NCI-H2081 treated with DMSO at 0.1 percent for 48 hours (cell line): ENCODE measurements at places on chromosomes 6 and 20.

- DNase-seq: no peak
These were observed 125.9 kb upstream of the MLIP start for GRCh38 chr6:53985366-53985765.

- no peak for DNase-seq
These were observed 23.7 kb upstream of the TRPC4AP start for GRCh38 chr20:35116258-35116657.

DNA sequence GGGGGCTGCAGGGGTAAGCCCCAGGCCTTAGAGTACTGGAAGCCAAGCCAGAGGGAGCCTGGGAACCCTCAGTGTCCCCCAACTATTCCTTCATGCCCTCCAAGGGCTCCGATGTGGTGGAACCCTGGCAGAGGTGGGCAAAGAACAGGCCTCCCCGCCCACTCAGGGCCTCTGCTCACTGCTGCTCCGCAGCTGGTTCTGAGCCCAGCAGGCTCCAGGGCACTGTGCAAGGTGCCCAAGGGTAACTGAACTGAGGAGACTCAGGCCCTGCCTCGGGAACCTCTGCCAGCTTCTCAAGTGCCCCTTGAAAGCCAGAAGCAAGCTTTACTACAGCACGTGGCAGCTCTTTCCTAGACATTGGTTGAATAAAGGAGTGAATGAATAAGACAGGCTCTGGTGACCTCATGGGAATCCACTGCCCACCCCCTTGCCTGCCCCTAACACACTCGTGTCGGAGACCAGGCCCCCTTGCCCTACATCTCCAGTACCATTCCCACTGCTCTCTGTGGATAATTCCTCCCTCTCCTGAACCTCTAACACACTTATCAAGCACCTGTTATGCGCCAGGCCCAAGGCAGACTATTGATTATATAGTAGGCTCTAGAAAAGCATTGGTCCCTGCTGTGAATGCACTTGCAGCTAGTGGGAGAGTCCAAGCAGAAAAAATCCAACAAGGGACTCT lies 55.0 kb downstream of the TOX2 start:
- DNase-seq: no peak

GRCh38 chr6:110295451-110296165 lies 62.5 kb downstream of the METTL24 start:
- no peak for DNase-seq

DNA sequence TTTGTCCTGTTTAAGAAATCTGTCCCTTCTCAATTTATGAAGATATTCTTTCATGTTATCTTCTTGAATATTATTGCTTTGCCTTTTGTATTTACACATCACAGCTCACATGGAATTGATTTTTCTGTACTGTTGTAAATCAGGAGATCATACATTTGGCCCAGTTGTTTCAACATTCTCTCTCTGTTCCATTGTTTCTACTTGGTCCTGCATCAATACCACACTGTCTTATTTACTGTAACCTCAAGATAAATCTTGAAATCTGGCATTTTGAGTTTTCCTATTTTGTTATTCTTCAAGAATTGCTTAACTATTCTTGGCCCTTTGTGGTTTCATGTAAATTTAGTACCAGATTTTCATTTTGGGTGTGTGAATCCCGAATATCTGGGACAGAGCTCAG lies 121.7 kb upstream of the CCN2 start:
- DNase-seq: no peak

DNA sequence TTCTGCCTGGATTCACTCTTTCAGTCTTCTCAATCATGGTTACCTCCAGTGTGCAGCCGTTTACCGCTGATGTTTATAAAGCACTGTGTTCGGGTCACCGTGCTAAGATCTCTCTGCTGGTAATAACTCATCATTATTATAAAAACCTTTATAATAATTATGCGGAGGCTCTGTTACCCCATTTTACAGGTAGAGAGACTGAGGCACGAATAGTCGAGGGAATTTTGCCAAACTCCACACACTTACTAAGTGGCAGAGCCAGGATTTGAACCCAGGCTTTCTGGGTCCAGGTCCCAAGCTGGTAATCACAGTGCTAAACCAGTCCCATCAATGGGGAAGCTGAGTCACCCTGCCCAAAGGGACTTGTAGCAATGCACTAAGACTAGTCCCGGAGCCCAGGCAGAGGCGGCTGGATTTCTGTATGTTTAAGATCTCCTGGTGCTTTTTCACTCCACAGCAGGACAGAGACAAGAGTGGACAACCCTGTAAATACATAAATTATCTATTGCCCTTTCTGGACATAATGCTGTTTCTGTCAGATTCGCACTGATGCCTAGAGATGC lies 48.1 kb downstream of the SYNJ2 start:
- no peak for DNase-seq

DNA sequence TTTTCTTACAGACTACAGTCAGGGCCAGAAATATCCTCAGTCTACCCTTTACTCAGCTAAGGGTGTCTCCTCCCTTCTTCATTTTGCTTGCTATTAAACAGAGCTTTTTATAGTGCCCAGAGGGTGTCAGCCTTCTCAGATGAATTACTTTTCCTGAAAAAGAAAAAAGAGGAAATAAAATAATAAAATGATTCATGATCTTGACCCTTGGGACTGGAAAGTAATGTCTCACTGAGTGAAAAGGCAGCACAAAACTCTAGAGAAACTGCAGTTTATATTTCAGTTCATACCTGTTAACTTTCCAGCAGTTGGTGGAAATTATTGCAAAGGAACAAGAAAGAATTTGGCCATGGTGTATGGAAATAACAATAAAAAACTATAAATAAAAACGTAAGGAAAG lies 170.6 kb downstream of the IBTK start:
- no peak for DNase-seq

DNA sequence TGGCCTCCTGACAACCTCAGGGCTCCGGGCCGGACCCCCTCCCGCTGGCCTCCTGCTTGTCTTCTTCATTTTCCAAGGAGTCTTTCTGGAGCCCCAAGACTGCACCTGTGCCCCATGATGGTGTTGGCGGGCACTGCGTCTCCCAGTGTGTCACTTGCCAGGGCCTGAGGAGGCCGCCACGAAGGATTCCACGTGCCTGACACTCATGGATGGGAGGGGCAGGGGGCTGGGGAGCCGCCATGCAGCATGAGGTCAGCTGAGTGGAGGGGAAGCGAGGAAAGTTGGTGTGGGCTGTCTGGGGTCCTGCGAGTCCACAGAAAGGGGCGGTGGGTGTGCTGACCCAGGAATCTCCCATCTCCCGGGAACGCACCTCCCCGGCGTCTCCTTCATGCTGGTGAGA lies 165.7 kb downstream of the SMOC2 start:
- DNase-seq: no peak

DNA sequence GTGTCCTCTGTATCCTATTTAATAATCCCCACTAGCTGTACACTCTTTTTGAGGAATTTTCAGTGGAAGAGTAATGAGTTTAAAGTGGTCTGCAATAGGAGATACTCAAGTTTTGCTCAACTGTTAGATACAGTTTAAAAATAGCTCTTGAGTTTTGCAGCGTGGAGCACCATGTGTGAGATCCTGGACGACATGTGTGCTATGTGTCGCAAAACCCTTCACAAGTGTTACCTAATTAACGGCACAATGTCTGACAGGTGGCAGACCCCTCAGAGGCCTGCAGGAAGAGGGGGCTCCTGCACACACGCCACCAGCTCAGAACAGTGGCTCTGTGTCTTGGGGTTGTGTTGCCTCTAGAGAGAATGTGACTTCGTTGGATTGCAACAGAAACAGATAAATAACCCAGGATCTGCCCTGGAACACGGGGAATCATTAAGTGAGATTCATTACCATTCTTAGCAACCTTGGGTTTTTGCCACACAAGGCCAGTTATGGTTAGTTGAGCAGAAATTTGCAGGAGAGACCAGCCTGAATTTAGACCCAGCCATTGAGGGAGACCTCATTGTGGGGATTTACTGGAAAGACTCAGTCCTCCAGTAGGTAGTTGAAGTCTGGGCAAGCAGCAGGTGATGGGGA lies 73.8 kb downstream of the SASH1 start:
- DNase-seq: no peak

GRCh38 chr20:51348876-51349275 lies 193.6 kb downstream of the NFATC2 start:
- DNase-seq: no peak

GRCh38 chr6:5521322-5521721 lies 260.0 kb downstream of the FARS2 start:
- DNase-seq: no peak

GRCh38 chr6:56864171-56864616 lies 90.7 kb upstream of the BEND6 start:
- no peak for DNase-seq

- no peak for DNase-seq
These were observed 173.1 kb upstream of the AGPAT4 start for GRCh38 chr6:161446949-161447348.

- no peak for DNase-seq
These were observed 703.8 kb downstream of the RFPL4B start for GRCh38 chr6:113050979-113051378.

DNA sequence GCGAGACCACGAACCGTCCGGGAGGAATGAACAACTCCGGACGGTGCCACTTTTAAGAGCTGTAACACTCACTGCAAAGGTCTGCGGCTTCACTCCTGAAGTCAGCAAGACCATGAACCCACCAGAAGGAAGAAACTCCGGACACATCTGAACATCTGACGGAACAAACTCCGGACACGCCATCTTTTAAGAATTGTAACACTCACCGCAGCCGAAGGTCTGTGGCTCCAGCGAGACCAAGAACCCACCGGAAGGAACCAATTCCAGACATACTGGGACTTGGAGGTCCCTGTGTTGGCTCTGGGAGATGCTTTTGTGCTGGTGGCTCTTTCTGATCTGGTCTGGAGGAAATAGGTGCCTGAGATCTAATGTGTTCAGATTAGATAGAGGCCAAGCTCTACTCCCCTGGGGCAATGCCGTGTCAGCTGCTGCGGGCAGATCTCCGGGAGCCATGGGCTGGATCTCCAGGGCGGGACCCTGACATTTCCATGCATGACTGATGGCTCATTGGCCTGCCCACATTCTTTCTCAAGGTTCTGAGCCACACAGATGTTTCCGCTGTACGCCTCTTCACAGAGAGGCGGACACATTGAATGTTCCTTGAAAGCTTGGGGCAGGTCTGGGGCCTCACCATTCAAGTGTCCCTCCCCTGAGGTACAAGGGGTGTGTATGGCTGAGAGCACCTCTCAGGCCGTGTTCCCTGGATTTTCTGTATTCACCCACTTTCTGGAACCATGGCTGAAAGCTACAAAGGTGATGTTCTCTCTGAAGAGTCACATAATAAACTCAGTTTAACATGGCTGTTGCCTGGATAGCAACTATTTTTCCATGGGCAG lies 29.3 kb downstream of the GMPR start:
- DNase-seq: no peak

DNA sequence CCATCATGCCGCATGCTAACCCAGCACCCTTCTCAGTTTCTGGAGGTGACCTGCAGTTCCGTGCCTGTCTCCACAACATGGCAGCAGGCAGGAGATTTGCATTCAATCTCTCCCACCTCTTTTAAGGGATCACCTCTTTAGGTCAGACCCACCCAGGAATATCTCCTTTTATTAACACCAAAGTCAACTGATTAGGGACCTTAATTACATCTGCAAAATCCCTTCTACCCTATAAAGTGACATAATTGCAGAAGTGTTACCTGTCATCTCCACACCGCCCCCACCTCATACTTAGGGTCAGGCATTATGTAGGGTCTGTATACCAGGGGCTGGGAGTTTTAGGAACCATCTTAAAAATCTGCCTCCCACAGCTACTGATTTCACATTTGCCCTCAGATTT lies 267.5 kb downstream of the TMEM242 start:
- no peak for DNase-seq

DNA sequence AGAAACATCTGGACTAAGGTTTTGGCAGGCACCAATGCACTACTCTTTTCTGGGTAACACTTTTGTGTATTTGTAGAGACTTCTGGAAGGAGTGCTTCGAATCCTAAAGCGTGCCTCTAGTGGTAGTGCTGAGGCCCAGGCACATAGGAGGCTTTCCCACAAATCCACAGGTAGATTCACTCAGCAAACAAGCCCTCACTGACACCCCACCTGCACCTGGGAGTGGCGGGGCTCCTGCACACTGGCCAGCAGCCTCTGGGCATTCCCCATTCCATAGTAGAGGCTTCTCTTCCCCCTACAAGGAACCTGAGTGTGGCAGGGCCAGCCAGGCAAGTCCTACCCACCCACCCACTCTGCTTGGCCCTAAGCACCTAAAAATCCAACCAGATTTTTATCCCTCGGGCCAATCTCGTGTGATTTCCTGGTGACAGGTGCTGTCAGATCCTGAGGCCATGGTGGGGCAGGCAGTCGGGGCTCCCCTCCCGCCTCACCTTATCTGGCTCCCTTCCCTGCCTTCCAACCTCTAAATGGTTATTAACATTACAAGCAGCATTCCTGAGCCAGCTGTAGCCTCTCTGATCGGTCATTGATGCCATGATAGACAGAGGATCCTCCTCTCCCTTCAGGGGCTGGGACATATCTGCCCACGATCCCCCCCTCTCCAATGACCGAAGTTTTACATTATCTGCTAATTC lies 82.4 kb downstream of the SLC2A10 start:
- no peak for DNase-seq

DNA sequence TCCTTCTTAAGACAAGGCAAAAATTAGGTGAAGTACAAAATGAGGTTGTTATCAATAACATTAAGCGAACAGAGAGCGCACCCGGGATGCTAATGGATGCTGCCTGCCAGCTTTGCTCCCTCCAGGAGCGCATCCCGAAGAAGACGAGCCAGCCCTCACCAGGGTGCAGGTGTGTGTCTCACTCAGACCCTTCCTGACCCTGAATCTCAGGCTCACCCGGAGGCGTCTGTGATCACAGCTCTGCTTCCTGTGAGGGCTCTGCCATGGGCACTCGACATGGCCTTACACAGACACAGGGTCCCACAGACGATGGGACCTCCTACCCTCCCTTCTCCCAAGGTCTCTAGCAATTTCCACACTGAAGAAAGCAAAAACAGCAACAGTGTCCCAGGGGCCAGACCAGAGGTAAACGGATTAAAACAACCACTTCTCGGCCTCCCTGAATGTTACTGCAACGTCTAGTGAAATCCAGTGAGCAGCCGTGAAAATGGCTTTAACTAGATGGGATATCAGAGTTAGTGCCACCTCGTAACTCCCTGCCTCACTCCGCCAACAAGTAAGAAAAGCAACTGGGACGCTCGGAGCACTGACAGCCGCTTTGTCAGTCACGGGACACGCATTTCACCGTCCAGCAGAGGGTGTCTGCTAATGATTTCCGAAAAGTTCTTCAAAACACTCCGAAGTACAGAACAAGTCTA lies 11.7 kb downstream of the ZBTB46 start:
- no peak for DNase-seq

GRCh38 chr6:44681761-44682160 lies 294.3 kb downstream of the CDC5L start:
- no peak for DNase-seq

GRCh38 chr6:113774127-113774825 lies 82.9 kb upstream of the MARCKS start:
- no peak for DNase-seq

GRCh38 chr6:160028487-160029275 lies 59.8 kb downstream of the IGF2R start:
- no peak for DNase-seq

DNA sequence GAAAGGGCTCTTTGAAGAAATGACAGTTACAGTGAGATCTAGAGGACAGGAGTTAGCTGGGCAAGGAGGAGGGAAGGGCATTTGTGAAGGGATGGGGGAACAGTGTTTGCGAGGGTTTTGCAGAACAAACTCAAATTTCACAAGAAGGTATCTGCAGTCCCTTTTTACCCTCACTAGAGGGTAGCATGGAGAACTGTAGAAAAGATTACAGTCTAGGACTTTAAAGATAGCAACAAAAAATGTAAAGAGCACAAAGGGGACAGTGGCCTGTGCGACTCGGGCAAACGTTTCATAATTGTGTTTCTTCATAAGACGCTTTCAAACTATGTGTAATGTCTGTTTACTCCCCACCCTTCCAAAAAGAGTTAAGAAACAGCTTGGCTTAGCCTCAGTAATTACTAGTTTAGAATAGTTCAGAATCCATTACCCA lies 21.2 kb upstream of the ASXL1 start:
- DNase-seq: no peak
